Activated CD8-positive, alpha-beta T cell treated with anti-CD3 and anti-CD28 coated beads for 36 hours (primary cell): ENCODE measurements at places on chromosomes 16 and 17. TPM values are rescaled to one million over a fixed set of nuclear protein-coding genes. Genes with fewer than 3 reads are reported as not detected.

- no peaks in the 10 kb centered on the region for H3K4me1 ChIP-seq
- no peak overlapping the region for H3K27ac ChIP-seq
- DNase-seq = no peak
- H3K4me3 ChIP-seq = no peak overlapping the region
- H3K36me3 ChIP-seq = no peaks in the 10 kb centered on the region
Measured at GRCh38 chr16:86157616-86158247, 258.8 kb downstream of the IRF8 start.

- H3K36me3 ChIP-seq = no peaks in the 10 kb centered on the region
- no peak overlapping the region for H3K27ac ChIP-seq
- no peak overlapping the region for H3K4me3 ChIP-seq
- no peak for DNase-seq
- H3K27me3 ChIP-seq = peaks cover 9% of the 10 kb centered on the region
Measured at GRCh38 chr16:86991679-86992078, 325.5 kb downstream of the C16orf95 start.

DNA sequence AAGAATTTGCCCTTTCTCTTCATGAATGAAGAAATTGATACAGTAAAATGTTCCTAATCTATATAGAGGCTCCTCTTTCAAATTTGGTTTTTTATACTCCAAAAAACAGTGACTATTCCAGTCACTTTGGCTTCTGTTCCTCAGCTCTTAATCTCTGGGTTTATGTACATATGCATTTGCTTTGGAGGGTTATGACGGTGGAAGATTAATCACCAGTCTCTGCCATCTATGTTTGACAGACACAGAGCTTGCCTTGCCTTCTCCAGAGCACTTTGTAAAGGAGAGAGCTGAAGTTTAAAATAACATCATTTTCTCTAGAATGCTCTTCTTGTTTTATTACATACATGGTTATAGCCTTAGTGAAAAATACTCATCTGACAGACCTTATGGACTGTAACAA, 99.3 kb downstream of the NLK start:
- H3K27ac ChIP-seq = no peak overlapping the region
- no peak for DNase-seq
- no peaks in the 10 kb centered on the region for H3K27me3 ChIP-seq
- no peaks in the 10 kb centered on the region for H3K4me1 ChIP-seq
- no peak overlapping the region for H3K4me3 ChIP-seq

- no peaks in the 10 kb centered on the region for H3K27me3 ChIP-seq
- peaks cover 67% of the 10 kb centered on the region for H3K4me1 ChIP-seq
- no peak for DNase-seq
- H3K36me3 ChIP-seq = peaks cover 14% of the 10 kb centered on the region
Measured at GRCh38 chr16:27458258-27458657, 56.3 kb downstream of the IL21R start.

DNA sequence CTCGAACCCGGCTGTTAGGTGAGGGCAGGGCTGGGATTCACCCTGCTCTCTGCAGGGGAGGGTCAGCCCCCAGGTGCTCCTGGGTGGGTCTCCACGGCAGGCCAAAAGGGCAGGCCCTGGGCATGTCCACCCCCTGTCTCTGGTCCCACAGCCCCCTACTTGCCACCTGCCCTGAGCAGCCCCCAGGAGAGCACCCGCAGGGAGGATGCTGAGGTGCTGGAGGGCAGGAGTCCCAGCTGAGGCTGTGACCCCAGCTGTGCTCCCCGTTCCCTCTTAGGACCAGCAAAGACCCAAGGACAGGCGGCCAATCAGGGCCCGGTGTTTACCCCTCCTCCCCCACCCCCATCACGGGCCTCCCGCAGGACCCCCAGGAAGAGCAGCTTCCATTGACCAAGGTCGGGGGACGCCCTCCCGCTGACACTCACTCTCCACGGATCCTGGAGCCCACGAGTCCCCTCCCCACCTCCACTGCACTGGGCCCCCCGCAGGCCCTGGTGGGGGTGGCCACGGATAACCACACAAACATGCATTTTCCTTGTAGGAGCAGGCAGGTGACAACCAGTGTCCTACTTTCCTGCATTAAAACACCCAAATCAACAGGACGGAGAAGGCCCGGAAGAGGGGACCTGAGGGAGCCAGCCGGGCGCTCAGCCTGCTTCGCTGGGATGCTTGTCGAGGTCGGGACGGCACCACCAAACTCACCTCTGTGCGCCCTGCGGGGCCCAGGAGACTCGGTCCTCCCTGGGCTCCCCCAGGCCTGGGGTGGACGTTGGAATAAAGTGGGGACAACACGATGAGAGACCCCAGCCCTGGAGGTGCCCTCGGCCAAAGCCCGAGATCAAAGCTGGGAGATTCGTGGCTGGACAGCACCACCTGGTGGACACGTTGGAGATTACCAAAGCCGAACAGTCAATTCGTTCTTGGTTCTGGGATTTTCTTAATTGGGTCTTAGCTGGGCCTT, 22.5 kb upstream of the ENPP7 start:
- H3K27me3 ChIP-seq = peaks cover 3% of the 10 kb centered on the region
- no peak overlapping the region for H3K27ac ChIP-seq
- no peaks in the 10 kb centered on the region for H3K4me1 ChIP-seq
- H3K4me3 ChIP-seq = no peak overlapping the region
- DNase-seq = peak; percentile 67
- no peaks in the 10 kb centered on the region for H3K36me3 ChIP-seq

DNA sequence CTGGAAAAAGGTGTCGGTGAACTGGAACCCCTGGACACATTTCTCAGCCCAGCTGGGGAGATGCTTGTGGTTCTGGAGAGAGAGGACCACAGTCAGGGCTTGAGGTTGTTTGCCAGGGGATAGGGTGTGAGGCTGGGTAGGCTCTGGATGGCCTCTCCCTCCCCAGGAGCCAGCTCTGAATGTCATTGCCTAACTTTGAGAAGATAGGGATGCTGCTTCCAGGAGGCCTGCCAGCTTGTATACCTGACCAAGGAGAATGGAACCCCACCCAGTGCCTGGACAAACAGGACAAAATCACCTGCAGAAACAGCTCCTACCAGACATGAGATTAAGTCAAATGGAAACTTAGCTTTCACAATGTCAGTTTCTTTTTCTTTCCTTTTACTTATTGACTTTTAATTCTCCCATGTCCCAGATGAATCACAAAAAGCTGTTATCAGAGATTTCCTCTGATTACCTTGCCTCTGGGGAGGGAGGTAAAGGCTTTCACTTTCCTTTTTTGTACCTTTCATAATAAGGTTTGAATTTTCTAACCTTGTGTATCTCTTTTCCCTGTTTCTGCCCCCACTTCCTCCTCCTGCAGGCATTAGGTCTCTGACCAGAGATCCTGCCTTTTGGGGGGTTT, 29.8 kb upstream of the PLLP start:
- peak overlapping the region; percentile 43 for H3K27ac ChIP-seq
- DNase-seq = no peak
- H3K4me1 ChIP-seq = peaks cover 25% of the 10 kb centered on the region
- no peaks in the 10 kb centered on the region for H3K27me3 ChIP-seq

GRCh38 chr16:56399047-56399446, 26.3 kb downstream of the AMFR start:
- H3K4me3 ChIP-seq = no peak overlapping the region
- H3K4me1 ChIP-seq = peaks cover 3% of the 10 kb centered on the region
- peaks cover 53% of the 10 kb centered on the region for H3K36me3 ChIP-seq
- no peak overlapping the region for H3K27ac ChIP-seq
- DNase-seq = no peak

GRCh38 chr16:85284141-85284817, 172.0 kb upstream of the CIBAR2 start:
- DNase-seq = no peak
- H3K4me1 ChIP-seq = no peaks in the 10 kb centered on the region
- H3K36me3 ChIP-seq = no peaks in the 10 kb centered on the region
- H3K4me3 ChIP-seq = no peak overlapping the region

DNA sequence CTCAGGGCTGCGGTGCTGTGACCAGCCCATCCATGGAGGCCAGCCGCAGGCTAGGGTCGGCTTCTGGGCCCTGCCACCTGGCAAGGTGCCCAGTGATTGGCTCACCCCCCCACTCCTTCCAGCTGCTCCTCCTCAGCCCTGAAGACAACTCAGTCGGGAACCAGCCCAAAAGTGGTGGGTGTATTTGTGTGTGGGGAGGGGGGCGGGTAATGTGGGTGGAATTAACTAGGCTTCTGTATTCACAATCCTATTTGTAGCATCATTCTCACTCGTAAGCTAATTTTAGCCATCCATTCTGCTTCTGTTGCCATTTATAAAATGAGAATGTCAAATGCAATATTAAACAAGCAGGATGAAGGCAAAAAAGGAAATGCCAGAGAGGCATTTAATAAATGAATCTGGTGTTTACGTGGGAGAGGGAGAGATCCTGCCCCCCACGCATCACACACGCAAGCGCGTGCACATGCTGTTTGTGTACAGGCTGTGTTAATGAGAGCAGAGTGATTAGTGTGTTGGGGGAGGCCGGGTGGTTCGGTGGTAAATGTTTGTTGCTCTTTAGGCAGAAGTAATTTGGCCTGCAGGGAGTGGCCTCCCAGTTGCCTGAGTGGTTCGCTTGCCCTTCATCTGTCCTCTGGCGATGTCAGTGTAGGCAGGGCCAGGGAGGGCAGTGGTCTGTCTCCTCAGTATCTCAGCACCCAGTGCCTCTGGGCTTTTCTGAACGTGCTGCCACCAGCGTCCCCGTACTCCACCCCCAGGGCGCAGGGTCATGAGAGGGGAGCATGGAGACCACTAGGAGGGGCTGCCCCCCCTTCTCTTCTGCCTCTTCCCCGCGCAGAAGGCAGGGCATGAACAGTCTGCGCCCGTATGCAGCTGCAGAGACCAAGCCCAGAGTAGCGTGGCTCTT, 140.1 kb downstream of the CCDC182 start:
- DNase-seq = peak; percentile 74
- H3K4me3 ChIP-seq = peak overlapping the region; percentile 40
- H3K27me3 ChIP-seq = no peaks in the 10 kb centered on the region

- no peaks in the 10 kb centered on the region for H3K4me1 ChIP-seq
- peak; percentile 27 for DNase-seq
Measured at GRCh38 chr16:9033125-9033830, 58.2 kb upstream of the HAPSTR1 start.

GRCh38 chr17:13107676-13108235, 89.9 kb upstream of the ELAC2 start:
- H3K27me3 ChIP-seq = peaks cover 9% of the 10 kb centered on the region
- no peak for DNase-seq
- H3K36me3 ChIP-seq = no peaks in the 10 kb centered on the region
- no peaks in the 10 kb centered on the region for H3K4me1 ChIP-seq

DNA sequence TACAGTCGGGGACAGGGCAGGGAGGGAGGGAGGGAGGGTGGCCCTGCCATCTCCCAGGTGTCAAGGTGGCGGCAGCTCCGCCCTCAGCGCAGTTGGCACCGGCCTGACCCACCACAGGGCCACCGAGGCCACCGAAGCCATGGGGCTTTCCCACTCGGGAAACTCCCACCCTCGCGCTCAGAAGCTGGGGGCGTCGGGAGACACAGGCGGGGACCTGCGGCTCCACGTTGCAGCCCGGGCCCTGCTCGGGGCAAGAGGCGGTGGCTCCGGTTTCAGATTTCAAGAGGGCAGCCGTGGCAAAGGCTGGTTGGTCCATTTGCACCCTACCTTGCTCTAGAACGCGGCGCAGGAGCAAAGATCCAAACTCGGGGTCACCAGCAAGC, 544 bp downstream of the CYB561 start:
- H3K4me3 ChIP-seq = peak overlapping the region; percentile 62
- peaks cover 3% of the 10 kb centered on the region for H3K27me3 ChIP-seq
- H3K27ac ChIP-seq = peak overlapping the region; percentile 38
- DNase-seq = peak; percentile 64
- peaks cover 22% of the 10 kb centered on the region for H3K4me1 ChIP-seq
- no peaks in the 10 kb centered on the region for H3K36me3 ChIP-seq

DNA sequence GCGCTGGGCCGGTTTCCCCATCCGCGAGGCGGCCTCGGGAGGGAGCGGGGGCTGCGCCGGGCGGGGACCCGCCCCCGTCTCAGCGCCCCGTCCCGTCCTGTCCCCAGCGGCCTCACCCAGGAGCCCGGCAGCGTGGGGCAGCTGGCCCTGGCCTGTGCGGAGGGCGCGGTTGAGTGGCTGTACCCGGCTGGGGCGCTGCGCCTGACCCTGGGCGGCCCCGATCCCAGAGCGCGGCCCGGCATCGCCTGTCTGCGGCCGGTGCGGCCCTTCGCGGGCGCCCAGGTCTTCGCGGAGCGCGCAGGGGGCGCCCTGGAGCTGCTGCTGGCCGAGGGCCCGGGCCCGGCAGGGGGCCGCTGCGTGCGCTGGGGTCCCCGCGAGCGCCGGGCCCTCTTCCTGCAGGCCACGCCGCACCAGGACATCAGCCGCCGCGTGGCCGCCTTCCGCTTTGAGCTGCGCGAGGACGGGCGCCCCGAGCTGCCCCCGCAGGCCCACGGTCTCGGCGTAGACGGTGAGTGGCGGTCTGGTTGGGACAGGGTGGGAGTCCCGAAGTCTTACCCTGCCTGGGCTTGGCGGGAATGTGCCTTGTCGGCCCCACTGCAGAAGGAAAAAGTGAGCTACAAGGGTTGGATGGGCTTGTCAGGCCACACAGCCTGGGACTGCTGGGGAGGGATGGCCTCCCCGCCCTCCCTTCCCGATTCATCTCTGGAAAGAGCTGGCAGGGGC, 720 bp downstream of the METRN start:
- H3K27ac ChIP-seq = no peak overlapping the region
- H3K27me3 ChIP-seq = peaks cover 10% of the 10 kb centered on the region
- H3K4me1 ChIP-seq = peaks cover 27% of the 10 kb centered on the region
- H3K4me3 ChIP-seq = peak overlapping the region; percentile 80

DNA sequence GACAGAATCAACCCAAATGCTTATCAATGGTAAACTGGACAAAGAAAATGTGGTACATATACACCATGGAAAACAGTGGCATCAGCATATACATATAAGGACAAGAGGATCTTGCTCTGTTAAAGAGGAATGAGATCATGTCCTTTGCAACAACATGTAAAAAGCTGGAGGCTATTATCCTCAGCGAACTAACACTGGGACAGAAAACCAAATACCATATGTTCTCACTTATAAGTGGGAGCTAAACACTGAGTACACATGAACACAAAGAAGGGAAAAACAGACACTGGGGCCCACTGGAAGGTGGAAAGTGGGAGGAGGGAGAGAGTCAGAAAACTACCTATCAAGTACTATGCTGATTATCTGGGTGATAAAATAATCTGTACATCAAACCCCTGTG, 447.3 kb upstream of the MAF start:
- no peak overlapping the region for H3K27ac ChIP-seq
- no peaks in the 10 kb centered on the region for H3K4me1 ChIP-seq
- DNase-seq = no peak
- H3K36me3 ChIP-seq = no peaks in the 10 kb centered on the region
- H3K27me3 ChIP-seq = peaks cover under 1% of the 10 kb centered on the region

- no peaks in the 10 kb centered on the region for H3K27me3 ChIP-seq
- H3K36me3 ChIP-seq = no peaks in the 10 kb centered on the region
- no peak overlapping the region for H3K4me3 ChIP-seq
- H3K4me1 ChIP-seq = peaks cover 9% of the 10 kb centered on the region
- no peak overlapping the region for H3K27ac ChIP-seq
- DNase-seq = no peak
Measured at GRCh38 chr17:77675816-77676215, 282.7 kb upstream of the TNRC6C start.

GRCh38 chr17:73437826-73438225, 126.0 kb upstream of the CDC42EP4 start:
- no peak overlapping the region for H3K4me3 ChIP-seq
- H3K27me3 ChIP-seq = no peaks in the 10 kb centered on the region
- DNase-seq = no peak
- no peak overlapping the region for H3K27ac ChIP-seq

GRCh38 chr17:40602445-40603443, 37.5 kb upstream of the CCR7 start:
- peak overlapping the region; percentile 65 for H3K4me3 ChIP-seq
- H3K27me3 ChIP-seq = no peaks in the 10 kb centered on the region
- DNase-seq = peak; percentile 92
- H3K36me3 ChIP-seq = peaks cover 7% of the 10 kb centered on the region
- H3K4me1 ChIP-seq = peaks cover 97% of the 10 kb centered on the region

Gene SLC9A5
- 8.1 TPM for total RNA-seq

Gene CORO6
- 13.0 TPM for total RNA-seq

Gene MSL1
- total RNA-seq = 70.1 TPM

Gene C16orf74
- total RNA-seq = 1.1 TPM

Gene CRHR1
- total RNA-seq = not detected

Gene C1QTNF1
- total RNA-seq = 0.14 TPM

Gene HLF
- 0.72 TPM for total RNA-seq

Gene DNAI2
- total RNA-seq = 0.45 TPM
